ENCODE measurements at places on chromosomes 1 and 21.

- DNase-seq = no peak
Measured at GRCh38 chr1:36390411-36390810, 4.7 kb upstream of the STK40 start.

DNA sequence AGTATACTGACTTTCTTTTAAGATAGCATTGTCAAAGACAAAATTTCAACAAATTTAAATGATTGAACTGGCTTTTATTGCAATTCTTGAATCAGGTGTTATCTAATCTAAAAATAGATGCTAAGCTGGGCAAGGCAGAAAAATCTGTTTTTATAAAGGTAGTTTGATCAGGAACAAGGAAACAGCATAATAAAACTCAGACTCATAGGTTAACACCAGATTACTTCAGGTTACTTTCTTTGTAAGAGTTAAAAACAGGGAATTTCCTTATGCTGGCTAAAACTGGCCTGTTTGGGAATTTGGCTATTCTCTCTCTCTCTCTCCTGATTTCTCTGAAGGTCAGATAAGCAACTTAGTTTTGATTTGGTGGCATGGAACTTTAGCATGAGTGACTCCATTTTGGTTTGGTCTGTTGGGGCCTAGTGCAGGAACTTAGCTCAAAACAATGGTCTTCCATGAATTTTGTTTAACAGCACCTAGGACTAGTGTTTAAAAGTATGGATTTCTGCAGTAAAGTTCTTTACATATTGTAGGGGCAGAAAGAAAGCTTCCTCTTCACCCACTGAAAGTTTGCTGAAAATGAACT lies 24.2 kb upstream of the IVNS1ABP start:
- no peak for DNase-seq

GRCh38 chr1:204568576-204569315 lies 52.5 kb downstream of the MDM4 start:
- no peak for DNase-seq

DNA sequence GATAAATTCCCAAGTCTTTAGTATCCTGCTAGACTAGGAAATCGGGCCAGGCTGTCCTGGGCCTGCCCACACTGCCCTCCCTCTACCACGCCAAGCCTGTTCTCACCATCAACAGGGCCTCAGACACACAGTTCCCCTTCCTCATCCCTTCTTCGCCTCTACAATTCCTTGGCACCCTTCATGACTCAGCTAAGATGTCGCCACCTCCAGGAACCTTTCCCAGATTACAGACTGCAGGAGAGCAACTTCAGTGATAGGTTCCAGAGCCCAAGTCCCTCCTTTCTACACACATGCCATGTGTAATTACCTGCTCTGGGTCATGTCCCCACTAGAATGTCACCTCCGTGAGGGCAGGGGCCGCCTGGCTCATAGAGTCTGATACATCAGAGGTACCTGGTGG lies 3.3 kb downstream of the RIMS3 start:
- DNase-seq = no peak
